ENCODE measurements at places on chromosomes 1 and 21.

DNA sequence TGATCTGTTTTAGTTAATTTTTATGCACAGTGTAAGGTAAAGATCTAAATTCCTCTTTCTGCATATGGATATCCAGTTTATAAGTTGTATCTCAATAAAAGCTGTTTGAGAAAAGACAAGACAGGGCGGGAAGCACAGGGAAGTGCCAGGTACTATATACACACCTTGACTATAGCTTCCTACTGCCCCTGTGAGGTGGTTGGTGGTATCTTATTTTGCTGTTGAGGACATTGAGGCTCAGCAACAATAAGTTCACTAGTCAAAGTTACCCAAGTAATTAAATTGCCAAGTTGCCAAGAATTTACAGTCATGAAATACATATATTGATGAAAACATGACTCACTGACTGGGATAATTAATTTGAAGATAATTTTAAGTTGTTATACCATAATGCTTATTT is 109.1 kb downstream of the CD247 start:
- no peak for DNase-seq

DNA sequence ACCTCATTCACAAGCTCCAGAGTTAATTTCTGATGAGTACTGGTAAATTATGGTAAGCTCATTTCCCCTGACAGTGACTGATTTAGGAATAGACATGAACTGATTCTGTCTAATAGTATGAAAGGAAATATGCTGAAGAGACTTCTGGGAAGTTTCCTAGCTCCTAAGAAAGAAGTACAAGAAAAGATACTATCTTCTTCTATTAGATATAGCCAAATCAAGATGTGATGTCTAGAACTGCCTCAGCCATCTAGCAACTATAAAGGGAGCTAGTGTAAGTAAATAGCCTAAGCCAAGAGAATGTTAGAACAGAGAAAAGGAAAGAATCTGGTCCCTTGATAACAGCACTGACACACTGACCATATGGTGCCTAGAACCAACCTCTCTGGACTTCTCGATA is 10.7 kb upstream of the PHTF1 start:
- DNase-seq, result no peak

DNA sequence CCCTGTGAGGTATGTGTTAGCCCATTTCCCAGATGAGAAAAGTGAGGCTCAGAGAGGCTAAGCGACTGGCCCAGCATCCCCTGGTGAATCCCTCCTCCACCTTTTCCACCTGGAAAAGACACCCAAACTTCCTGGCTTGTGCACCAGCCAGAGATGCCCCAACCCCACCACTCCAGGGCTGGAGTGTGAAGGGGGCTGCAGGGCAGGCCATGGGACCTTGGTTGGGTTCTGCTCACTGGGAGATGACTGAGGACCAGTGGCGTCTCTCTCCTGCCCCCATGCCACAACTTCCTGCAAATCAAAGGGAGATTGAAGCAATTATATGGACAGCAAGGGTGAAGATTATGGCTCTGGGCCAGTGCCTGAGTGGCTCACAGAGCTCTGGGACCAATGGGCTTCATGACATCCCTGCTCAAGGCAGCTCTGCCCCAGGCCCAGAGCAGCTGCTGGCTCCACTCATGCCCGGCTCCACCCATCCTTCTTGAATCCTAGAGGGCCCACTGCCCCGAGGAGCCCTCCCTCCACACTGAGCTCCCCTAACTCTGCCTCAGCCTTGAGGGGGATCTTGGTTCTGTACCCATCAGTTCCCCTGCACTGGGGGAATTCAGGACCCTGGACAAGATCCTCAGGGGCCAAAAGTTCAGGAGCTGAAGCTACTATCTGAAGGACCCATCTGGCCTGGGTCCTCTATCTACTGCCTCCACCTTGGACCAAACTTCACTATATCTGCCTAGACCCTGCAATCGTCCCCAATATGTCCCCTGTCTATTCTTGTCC is 416.9 kb downstream of the PTPRU start:
- no peak for DNase-seq

- no peak for DNase-seq
Observed at GRCh38 chr1:100536031-100536430, 1.9 kb upstream of the GPR88 start.

- DNase-seq, result peak; percentile 59
Observed at GRCh38 chr1:206420471-206420870, 49.8 kb upstream of the IKBKE start.

GRCh38 chr1:117336088-117336817 is 31.0 kb upstream of the MAN1A2 start:
- no peak for DNase-seq

GRCh38 chr1:46639547-46639946 is 22.9 kb upstream of the MOB3C start:
- no peak for DNase-seq

DNA sequence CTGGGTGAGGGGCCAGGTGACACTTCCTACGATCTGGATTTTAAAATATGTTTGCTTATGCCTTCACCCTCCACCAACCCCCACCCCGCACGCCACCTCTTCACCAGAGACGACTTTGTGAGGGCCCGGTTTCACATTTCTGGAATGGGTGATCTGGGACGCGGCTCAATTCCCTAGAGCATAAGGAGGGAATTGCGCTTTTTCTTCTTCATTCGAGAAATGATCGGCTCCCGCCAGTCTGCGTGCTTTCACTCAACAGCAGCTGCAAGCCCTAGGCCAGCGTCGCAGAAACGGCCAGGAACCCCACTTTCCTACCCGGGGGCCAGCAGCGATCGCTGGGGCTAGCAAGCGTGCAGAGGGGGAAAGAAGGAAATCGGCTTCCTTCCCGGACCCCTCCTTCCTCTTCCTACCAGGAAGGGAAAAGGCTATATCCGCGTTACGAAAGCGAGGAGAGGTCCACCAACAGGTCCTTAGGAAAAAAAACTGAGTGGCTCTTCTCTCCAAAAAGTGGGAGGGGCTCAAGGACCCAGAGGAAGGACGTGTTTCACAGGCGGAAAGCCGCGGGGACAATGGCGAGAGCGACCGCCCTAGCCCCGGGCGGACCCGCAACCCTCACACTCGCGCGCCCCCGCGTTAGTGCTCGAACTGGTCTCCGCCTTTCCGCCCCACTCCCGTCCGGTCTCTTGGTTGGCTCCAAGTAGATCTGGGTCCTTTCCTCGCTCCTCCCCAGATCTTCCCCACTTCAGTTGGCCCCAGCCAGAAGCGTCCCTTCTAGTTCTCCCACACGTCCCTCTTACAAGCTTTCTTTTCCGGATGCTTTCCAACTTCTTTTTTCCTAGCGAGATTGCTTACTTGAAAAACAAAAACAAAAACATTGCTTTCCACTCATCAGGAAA is 1.1 kb upstream of the ADAMTS1 start:
- peak; percentile 87 for DNase-seq

DNA sequence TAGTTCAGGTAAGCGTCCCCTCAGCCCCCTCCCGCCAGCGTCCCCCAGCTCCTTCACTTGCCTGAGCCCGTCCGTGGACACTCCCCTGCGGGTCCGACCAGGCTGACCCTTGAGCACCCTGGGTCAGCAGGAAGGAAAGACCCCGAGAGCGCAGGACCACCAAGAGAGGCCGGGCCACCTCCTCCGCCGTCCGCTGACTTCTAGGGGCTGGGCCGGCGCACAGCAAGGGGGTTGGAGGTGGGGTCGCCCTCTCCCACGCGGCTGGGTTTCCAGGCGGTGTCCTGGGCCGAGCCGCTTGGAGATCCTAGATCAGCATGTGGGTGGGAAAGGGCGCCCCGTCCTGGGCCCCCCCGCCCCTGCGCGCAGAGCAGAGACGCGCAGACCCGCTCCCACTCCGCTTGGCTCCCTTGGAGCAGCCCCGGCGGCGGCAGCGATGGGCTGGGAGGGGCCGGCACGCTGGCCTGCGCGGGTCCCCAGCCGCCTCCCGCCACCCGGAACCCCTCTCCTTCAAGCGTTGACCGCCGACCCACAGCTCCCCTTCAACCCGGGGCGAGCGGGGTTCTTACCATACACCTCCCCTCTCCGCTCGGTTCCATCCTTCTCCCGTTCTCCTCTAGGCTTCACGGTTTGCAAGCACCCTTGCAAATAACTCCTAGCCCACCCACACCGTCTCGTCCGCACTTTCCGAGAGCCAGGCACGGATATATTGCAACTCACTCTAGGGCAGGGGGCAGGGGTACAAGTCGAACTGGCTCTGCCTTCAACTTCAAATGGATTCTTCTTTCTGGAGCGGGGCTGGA is 7.5 kb downstream of the KNCN start:
- no peak for DNase-seq

DNA sequence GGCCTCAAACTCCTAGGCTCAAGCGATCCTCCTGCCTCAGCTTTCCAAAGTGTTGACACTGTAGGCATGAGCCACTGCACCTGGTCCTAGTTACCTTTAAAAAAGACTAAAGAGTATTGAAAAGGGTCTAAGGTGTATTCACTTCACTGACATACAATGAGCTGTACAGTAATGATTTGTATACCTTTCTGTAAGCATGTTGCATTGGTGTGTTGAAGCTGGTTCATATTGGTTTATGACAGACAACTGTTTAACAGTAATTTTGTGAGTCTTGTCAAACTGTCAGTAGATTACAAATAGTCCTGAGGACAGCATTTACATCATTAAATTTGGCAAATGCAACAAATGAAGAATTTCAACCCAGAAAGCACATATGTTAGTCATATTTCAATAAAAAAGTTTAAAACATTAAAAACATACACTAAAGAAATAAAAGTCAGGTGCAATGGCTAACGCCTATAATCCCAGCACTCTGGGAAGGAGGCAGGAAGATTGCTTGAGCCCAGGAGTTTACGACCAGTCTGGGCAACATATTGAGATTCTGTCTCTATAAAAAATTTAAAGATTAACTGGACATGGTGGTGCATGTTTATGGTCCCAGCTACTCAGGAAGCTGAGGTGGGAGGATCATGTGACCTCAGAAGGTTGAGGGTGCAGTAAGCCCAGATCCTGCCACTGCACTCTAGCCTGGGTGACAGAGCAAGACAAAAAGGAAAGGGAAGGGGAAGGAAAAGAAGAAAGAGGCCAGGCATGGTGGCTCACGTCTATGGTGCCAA is 88.3 kb upstream of the HP1BP3 start:
- DNase-seq, result no peak

DNA sequence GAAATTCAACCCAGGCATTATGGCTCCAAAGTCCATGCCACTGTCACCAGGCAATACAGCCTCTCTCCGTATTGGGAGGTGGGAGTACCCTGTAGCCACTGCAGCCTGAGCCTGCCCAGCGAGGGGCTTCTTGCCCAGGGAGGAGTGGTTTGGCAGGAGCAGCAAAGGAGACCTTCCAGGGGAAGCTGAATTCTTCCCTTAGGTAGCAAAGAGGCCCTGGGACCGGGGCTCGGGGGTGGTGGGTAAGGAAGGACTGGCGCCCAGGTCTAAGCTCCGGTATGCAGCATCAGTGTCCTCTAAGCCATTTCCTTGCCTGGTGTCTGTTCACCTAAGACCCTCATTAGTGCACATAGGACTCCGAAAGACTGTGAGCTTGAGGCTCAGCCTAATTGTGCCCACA is 17.0 kb downstream of the TNNT2 start:
- DNase-seq, result no peak

DNA sequence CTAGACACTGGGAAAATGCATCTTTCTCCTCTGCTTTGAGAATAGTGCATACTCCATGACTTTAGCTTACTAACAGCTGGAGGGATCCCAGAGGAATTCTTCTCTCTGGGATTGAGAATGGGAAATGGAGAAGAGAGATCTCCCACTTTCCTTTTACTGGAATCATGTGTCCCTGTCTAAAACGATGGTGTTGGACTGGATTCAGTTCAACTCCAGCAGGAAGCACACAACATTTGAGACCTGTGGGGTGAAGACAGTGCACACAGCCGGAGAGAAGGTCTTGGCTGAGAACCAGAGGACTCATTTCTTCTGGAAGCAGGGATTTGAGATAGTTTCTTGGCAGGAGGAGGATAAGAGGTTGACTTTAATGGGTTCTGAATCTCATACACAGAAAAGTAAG is 58.7 kb downstream of the TRABD2B start:
- DNase-seq, result no peak

DNA sequence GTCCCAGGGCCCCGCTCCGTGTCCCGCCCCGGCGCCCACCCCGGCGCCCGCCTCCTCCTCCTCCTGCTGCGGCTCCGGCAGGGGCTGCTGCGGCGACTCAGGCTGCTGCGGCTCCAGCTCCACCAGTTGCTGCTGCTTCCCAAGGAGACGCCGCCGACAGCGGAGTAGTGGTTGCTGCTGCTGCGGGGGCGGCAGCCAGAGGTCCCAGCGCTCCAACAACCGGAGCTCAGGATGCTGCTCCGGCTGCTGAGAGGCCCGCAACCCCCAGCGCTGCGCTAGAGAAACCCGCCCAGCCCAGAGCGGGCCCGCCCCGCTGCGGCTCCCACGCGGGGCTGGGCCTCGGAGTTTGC is 1.1 kb downstream of the CRCT1 start:
- DNase-seq, result peak; percentile 61

DNA sequence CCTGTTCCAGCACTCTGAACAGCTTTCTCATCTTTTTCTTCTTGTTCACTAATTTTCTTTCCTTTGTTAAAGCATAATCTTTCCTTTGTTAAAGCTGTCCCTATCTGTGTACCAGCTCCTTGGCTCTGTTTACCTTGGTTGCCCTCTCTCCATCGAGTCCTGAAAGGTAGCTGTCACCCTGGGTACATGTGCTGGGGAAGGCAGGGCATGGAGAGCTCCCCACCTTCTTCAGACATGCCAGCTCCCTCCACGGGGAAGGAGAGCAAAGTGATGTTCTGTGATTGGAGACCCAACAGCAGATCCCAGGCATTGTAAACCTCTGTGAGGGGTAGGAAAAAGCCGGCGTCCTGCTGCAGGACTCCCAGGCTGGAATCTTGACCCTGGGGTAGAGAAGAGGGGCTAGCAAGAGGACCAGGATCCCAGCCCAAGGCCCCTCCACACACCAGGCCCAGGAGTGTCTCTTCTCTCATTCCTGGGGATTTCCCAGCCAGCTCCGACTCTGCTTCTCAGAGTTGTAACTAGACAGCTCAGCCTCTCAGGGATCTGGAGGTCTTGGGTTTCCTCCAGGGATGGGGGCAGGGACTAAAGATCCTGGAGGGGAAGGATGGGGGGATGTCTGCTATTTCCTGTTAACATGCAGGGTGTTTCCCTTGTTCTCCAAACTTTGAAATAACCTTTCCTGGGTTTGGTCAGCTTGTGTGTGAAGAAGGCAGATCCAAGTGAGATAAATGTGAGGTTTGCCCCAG is 34.4 kb downstream of the TMCC2 start:
- peak; percentile 41 for DNase-seq

All from AG20443 (cell line).